ENCODE measurements at places on chromosomes 6 and 20.
A peak's percentile ranks its signal among the peaks of the same experiment; 100 is the strongest.

DNA sequence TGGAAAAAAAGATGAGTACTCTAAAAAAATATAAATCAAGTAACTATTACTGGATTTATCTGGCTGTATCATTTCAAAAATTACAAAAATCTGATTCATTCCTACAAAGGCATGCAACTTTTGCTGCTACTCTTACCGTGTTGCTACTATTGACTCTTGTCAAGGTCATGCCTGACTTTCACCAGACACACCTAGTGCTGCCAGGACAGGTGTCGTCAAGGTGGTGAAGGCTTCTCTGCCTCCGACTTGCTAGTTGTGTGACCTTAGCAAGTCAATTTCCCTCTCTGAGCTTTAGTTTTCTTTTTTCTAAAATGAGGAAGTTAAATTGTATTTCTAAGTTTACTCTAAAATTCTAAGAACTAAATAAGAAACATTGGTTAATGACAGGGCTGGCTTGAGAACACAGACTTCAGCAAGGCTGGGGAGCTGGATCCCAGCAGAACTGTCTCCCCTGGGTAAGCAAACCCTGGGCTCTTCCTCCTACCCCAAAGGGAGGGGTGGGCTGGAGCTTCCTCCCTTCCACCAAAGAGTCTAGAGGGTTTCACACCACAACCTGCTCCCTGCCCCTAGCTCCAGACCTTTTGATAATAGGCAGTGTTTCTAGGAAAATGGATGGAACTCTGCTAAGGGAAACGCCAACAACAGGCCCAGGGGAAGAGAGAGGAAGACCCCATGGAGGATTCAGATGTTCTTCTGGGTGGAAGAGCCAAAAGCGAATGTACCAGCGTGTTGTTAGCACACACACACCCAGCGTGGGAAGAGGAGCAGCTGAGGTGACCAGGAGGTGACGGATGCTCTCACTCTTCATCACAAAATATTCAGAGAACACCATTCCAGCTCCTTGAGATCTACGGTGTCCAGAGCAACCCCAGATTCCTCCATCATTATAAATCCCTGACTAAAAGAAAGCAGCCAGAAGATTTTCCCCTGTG is 47.9 kb upstream of the CITED2 start:
- DNase-seq, result no peak

- no peak for DNase-seq
Measured at GRCh38 chr20:44208770-44209169, 1.8 kb downstream of the OSER1 start.

DNA sequence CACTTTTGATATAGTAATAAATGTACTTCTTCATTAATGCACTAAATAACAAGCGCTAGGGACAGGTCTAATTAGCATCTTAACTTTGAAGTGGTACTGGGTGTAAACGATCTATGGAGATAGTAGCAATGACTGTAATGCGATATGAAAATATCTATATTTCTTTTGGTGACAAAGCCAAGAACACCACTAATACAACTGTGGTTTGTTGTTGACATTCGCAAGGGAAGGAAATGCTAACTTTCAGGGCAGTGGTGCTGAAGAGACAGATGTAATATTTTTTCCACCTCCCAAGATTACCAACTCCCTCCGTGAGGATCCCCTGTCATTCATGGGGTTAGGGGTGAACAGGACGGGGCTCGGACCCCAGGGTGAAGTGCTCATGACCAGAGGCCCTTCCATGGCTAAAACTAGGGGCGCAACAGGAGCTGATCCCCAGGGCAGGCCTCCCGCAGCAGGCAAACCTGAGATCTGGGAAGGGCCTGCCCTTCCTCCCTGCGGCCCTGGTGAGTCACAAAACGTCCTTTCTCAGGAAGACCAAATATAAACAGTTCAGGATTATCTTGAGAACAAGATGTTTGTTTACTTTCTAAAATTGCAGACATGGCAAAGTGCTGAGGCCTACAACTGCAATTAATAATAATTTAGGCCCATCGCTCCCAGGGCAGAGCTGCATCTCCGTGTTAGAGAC is 65.0 kb upstream of the TOX2 start:
- peak; percentile 89 for DNase-seq

DNA sequence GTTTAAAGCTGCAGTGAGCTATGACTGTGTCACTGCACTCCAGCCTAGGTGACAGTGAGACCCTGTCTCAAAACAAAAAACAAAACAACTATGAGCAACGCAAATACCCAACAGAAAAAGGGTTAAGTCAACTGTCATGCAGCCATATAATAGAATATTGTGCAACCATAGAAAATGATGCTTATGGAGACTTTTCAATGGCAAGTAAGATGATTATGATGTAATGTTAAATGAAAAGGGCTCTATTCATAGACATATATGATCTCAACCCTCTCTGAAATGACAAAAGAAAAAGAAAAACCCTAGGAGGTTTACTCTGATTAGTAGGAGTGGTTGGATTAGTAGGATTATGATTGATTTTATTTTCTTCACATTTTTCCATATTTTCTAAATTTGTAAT is 41.3 kb upstream of the TBC1D7 start:
- no peak for DNase-seq

- DNase-seq, result no peak
Measured at GRCh38 chr20:1565461-1565860, 8.0 kb upstream of the SIRPD start.

- DNase-seq, result no peak
Measured at GRCh38 chr6:11495565-11496145, 41.9 kb upstream of the TMEM170B start.

- no peak for DNase-seq
Measured at GRCh38 chr6:152091851-152092341, 284.4 kb downstream of the ESR1 start.

DNA sequence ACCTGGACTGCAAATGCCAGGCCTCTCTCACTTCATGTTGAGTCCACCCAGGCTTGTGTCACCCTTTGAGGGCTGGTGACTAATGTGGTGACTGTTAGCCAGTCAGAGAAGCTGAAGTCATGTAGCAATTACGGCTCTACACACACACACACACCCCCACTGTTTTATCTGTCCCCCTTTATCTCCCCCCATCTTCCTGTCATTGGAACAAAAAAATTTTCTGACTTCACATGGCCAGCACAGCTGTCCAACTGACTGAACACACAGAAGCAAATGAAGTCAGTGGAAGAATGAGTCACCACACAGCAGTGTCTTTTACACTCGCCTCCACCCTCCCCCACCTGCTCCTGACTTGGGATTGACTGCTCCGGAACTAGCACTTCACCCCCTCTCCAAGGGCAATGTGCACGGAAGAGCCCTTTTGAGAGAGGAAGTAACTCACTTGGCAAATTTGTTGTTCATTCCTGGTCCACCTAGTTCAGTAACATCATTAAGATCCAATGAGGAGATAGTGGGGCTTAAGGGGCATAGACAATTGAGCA is 198.0 kb downstream of the RNF144B start:
- DNase-seq, result no peak

- peak; percentile 83 for DNase-seq
Measured at GRCh38 chr6:145544041-145544440, 191.3 kb downstream of the EPM2A start.

DNA sequence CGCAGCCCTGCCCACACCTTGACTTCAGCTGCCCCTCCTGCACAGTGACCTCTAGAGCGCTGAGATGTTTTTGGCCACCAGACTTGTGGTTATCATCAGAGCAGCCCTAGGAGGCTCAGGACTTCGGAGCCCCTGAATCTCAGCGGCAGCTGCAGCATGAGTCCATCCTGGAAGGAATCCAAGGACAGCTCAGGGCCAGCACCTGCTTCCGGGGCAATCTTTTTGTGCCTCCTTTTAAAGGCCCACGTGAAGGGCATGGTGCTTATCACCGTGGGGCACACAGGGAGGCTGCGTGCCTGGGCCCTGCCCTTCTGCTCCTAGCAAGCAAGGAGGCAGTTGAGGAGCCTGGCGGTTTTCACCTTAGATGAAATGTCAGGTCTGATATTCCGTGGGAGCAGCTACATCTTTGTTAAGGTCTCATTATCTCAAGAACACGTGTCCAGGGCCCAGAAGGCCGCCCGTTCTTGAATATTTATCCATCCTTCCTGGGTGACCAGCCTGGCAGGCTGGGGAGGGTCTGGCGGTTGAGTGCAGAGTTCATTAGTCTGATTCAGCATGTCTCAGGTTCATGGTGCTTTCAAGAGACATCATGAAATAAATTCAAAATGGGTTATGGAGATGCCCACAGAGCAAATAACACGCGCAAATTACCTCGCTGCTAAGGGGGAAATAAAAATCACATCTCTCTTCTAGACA is 392.4 kb downstream of the TAF4 start:
- no peak for DNase-seq
